Upper lobe of right lung (tissue), 1 donor: ENCODE measurements at places on chromosomes 16 and 17. TPM values are rescaled to one million over a fixed set of nuclear protein-coding genes. Genes with fewer than 3 reads are reported as not detected.

Gene MAF
- total RNA-seq = 66.4 TPM

Gene CBLN1
- total RNA-seq = 0.29 TPM

Gene TP53TG3
- not detected for total RNA-seq

DNA sequence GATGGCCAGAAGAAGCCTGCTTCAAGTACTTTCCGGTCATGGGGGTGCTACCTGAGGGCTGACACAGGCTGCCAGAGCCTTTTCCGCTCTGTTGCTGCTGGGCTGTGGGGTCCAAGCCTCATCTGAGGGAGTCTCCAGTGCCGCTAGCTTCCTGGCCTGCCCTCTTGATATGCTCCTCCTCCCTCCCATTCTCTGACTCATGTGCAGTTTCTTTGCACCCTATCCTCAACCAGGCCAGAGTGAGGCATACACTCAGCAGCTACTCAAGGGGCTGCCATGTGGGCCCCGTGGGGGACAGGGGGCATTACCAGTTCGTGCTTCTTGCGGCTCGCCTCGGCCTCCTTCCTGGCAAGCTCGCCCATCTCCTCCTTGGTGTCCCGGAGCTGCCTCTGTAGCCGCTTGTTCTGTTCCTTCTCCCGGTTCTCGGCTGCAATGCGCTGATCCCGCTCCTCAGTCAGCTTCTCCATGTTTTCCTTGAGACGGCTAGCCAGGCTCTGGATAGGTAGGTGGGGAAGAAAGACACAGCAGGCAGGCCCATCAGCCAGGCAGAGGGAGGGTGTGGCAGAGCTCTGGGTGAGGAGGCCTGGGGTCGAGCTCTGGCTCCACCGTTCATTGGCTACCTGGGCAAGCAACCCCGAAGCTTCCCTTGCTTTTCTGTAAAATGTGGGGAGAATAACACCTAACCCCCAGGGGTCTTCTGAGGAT lies 43.8 kb downstream of the PIPOX start:
- no peak for DNase-seq

DNA sequence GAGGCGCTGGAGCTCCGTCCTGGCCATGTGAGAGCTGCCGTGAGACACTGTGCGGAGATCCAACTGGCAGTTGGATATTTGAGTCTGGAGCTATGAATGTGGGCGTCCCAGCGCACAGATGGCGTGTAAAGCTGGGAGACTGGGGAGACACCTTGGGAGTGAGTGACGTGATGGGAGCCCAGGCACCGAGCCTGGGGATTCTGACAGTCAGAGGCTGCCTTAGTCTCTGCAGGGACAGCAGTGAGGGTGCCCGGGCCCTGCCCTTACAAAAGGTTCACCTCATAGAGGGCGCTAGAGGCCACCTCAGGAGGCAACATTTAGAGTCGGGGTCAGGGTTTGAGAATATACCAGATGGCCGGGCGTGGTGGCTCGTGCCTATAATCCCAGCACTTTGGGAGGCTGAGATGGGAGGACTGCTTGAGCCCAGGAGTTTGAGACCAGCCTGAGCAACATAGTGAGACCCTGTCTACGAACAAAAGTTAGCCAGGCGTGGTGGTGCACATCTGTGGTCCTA lies 194.1 kb upstream of the GSE1 start:
- DNase-seq = peak; percentile 54

DNA sequence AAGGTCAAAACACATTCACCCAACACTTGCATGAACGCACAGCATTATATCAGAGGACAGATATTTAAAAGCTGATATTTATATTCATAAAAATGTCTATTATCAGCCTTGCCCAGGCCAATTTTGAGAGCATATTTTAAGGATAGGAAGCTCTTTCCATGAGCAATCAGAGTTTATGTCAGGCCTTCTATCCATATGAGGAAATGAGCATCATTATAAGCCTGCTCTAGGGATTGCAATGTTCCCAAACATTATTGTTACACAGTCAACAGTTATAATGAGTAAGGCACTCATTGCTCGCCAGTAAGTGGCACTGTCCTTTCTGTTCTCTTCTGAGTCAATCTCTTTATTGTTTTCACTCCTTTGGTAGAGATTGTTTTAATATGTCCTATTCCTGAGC lies 37.7 kb upstream of the DYNLRB2 start:
- DNase-seq = no peak

DNA sequence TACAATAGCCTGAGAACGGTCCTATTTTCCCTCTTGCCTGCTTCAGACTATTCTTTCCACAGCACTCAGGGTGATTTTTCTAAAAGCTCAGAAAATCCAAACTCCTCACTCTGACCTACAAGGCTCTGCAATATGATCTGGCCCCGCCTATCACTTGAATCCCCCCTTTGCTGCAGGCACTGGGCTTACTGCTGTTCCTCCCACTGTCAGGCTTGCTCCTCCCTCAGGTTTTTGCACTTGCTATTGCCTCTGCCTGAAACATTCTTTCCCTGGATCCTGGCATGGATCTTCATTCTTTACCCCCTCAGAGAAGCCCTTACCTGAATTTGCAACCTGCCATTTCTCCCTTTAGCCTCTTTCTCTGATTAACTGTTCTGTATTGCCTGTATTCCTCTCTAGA lies 52.3 kb downstream of the RPGRIP1L start:
- no peak for DNase-seq
